Inflammatory macrophage treated with lipopolysaccharide for 1 hour (primary cell): ENCODE measurements at places on chromosomes 5 and 9.

DNA sequence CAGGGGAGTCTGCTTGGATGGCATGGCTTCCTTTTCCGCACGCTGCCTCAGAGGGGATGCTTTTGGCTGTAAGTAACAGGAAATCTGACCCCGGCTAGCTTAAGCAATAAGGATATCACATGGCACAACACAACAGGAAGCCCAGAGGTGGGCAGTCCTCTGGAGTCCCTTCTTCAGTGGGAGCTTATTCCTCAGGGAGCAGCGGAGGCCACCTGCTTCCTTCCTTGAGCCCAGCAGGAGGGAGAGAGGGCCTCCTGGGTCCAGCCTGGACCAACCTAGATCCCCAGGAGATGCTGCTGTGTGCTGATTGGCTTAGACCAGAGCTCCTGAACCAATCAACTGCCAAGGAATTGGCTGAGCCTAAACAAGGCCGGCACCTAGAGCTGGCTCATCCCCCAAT, 66.3 kb downstream of the C9orf50 start:
- no peak for DNase-seq

DNA sequence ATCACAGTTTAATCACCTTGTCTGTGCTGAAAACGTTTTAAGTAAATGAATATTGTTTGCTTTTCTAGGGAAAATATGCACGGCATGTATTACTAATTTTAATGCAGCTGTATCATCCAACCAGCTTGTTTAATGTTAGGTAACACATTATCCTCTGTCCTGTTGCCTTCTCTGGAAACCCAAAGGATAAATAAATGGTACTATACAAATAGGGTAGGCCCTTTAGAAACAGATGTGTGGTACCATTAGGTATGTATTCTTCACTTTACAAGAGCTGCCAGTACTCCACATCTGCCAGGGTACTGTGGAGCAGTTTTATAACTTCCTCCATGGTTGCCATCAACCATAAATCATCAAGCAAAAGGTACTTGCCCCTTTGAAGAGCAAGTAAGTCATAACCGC, 42.9 kb downstream of the FAF2 start:
- no peak for DNase-seq

GRCh38 chr9:94511134-94511954, 43.5 kb upstream of the PCAT7 start:
- DNase-seq, result no peak

- no peak for DNase-seq
These were observed 149.9 kb upstream of the MAP1B start for GRCh38 chr5:71957292-71957898.

DNA sequence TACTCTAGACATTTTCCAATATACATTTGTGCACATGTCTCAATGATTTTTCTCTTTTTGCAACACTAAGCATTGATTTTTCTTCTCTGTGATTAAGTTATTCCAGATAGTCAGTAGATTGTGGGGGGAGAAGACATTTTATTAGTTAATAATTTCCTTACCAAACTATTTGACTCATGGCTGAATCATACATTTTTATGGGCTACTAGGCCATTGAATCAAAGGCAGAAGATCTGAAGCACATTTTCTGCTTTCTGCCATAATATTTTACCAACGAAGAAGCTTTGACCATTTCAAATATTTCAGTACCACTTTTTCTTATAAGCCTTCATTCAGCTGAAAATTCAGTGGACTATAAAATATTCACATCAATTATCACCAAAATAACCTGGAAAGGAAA, 175.6 kb downstream of the IRX2 start:
- DNase-seq, result no peak

DNA sequence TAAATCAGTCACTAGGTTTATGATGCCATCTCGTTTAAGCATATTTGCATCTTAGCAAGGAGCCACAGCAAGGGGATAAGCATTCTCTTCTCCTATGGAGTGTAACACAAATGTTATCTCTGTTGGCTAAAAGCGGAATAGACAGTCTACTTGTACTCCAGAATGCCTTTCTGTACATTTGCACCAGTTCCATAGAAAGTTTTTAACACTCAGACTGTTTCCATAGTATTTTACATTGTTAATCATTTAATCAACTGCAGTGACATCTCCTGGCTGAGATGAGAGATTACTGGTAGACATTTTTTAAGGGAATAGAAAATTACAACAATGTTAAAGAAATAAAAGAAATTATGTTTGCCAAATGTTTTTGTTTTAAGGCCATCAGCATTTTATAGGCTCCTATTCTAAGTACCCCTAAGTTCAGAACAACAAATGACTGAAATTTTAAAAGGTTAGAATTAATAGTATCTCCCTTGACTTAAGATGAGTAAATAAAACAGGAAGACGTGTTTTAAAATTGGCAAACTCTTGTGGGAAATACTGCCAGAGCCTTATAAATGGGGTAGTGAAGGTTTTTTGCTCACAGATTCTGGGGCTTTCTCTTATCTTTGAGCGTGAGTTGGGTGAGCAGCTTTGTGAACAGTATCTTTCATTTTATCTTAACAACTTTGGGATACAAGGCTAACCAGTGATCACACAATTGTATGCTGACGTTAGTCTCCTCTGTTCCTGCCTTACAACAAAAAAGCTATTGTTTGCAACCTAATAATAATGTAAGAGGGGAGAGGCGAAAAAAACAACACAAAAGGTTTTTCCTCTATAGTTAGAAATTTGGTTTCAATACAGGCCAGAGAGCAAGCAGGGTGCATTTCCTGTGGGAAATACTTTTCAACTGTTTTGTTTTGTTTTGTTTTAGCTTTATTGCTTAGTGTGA, 294.3 kb downstream of the FBXL7 start:
- DNase-seq, result no peak

DNA sequence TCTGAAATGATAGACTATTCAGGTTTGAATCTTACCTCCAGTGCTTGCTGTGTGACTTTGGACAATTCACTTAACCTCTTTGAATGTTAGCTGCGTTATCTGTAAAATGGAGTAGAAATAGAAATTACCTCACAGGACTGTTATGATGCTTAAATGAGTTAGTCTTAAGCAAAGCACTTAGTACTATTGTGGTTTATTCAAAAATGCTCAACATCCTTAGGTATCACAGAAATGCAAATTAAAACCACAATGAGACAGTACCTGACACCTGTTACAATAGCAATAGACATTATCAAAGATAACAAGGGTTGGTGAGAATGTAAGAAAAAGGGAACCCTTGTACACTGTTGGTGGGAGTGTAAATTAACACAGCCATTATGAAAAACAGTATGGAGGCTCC, 77.6 kb upstream of the FREM1 start:
- DNase-seq, result no peak

DNA sequence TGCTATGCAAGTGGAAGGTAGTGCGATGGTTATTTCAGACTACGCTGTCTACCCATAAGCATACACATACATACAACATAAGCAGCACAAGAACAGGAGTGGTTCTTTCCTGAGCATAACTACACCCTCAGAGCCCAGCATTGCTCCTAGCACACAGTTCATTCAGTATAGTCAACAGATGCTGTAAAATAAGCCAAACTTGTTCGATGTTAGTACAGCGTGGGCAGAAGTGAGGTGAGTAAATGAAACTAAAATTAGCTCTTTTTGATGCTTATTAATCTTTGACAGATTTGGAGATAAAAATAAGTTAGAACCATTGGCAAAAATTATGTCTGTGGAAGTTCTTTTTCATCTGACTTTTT, 47.8 kb downstream of the S1PR3 start:
- DNase-seq, result no peak

- no peak for DNase-seq
These were observed 7.5 kb downstream of the LHX6 start for GRCh38 chr9:122221183-122221811.

DNA sequence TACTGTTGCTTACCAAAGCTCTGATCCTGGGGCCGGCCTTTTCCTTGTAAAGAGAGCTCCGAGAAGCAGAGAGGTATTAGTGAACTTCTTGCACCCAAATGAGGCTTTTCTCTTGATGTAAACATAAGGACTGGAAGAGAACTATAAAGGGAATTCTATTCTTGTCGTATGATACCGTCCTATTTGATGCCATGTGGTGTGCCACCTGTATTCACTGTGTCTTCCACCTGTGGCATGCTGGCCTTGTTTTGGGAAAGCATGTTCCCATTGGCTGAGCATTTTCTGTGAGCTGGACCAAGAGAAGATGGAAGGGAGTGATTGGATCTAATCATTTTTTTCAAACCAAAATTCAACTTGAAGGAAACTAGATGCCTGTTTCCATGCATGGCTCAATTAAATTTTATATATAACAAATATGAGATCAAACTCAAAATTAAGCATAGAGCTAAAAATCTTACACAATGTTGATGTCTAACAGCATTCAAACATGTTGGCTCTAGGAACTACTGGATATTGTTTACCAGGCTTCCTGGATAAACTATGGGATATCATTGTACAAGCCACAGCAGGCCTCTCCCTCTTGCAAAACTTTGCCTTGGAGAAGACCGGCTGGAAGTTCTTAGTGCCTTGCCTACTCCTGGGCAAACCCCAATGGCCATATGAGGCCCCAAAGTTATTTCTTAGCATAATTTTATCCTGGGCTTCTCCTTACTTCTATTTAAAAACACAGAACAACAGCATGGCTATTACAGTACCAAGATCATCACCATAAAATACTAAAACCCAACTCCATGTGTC, 115.3 kb downstream of the TSSK1B start:
- no peak for DNase-seq

- DNase-seq, result no peak
These were observed 29.2 kb downstream of the EXOC3 start for GRCh38 chr5:472076-472655.

DNA sequence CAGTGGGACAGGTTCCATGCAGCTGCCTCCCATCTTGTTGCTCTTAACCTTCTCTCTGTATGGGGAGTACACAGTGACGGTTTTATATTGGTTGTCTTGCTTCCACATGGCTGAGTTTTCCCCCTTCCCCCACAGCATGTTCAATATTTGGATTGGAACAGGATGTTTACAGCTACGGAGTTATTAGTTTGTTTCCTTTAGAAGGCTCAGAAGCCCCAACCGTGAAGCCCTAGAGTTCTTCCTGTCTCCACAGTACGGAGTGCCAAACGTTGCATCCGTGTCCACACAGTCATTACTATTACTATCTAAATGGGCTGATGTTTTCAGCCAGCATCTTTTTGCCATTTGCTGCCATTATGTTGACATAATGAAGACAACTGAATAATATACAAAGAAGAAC, 277.5 kb downstream of the MARCHF11 start:
- DNase-seq, result no peak
